ENCODE measurements at places on chromosomes 12 and 14.

GRCh38 chr14:23361320-23361719 is 3.7 kb downstream of the EFS start:
- DNase-seq = no peak

DNA sequence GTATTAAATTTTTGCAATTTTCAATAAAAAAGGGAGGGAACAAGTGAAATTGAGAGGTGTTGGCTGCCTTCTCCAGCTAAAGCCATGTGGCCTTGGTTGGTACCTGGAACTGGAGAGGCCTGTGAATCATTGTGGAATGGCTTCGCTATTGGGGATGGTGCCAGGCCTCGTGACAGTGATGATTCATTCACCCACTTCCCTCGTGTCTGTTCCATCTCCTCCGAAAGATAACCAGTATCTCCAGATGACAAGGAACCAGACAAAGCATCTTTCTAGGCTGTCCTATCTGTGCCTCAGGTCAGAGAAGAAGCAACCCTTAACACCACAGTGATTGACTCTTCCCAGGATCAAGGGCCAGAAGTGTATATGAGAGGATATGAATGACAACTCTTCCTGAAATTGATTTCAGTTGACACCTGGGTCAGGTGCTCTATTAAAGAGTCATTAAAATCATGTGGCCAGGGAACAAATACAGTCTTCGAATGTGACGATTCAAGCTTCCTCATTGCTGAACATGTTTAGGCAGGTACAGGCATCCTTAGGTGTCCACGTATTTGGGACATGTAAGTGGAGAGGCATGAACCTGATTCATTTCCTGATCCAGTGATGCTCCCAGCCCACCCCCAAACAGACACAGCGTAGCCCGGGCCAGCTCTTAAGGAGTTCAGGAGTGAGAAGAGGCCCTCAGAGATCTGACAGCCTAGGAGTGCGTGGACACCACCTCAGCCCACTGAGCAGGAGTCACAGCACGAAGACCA is at the start of gene RNASE7:
TSS of gene RNASE7 (plus strand) at position 687 of the 758 bp plus-strand sequence. CDS start 631 bp downstream, outside the sequence.
- no peak for DNase-seq

GRCh38 chr14:29421156-29421728 is 506.4 kb downstream of the PRKD1 start:
- DNase-seq = no peak

DNA sequence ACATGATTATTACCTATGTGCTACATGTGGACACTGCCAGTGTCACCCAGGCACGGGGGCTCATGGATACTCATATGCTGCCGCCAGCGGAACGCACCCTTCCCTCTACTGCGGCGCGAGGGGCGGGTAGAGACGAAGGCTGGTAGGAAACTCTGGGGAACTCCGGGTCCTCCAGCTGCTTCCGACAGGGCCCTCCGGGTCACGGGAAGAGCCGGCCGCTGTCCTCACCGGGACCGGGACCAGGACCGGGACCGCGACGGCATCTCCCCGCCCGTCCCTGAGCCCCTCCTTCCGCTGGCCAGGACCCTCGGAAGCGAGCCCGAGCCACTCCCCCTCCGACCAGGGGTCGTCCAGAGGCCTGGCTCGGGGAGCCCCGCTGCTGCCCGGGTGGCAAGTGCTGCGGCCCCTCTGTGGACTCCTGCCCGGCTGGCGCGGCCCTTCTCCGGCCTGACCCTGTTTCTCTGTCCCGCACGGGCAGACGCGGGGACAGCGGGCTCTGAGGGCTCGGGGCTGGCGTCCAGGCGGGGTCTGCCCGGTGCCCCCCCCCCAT is 209.6 kb downstream of the ADGRD1 start:
- no peak for DNase-seq

- no peak for DNase-seq
These were observed 35.1 kb downstream of the PARP11 start for GRCh38 chr12:3838076-3838475.

DNA sequence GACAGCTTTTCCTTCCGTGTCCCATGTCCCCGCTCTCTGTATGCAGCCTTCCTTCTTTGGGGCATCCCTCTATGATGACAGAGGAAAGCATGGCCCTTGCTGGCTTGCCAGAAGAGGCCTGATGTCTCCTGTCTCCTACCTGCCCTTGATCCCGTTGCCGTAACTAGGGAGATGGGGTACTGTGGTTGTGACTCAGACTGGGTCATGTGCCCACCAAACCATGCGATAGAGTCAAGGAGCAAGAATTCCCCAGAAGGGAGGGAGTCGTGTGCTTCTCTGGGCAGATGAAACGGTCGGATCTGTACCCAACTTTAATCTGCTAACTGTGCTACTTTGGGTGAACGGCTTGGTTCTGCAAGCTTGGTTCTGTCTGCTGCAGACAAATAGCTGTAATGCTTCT is 99.1 kb upstream of the DYNC1H1 start:
- no peak for DNase-seq

DNA sequence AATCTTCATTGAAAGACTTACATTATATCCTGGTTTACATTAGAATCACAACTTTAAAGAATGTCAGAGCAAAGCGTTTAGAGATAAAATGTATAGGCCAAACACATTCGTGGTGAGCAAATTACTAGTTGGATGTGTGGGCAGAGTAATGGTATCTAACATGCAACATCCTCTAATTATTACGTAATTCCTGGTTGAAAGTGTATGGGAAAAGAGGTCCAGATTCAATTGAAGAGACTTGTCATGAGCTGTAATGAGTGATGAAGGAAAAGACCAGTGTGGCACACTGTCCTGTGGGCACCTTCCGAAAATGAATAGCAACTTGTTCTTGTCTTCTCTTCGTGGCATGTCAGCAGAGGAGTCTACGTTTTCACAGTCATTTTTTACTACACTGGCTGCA is 192.8 kb downstream of the LRIG3 start:
- DNase-seq = no peak

DNA sequence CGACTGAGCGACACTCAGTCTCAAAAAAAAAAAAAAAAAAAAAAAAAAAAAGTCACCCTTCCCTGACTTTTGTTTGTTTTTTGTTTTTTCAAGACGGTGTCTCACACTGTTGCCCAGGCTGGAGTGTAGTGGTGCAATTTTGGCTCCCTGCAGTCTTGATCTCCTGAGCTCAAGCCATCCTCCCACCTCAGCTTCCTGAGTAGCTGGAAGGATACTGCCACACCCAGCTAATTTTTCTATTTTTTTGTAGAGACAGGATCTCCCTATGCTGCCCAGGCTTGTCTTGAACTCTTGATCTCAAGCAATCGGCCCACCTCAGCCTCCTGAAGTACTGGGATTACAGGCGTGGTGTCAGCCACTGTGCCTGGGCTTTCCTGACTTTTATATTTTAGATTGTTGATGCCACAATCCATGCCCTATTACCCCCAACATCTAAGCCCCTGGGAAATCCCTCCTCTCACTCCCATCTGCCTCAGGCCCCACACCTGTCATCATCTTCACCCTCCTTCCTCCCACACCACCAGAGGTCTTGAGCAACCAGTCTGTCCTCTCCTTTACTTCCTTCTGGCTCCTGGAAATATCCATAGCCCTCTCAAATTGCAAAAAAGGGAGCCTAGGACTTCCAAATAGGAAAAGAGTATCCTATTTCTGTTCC is 7.8 kb downstream of the IKZF4 start:
- no peak for DNase-seq

- no peak for DNase-seq
These were observed 163.3 kb downstream of the TMTC3 start for GRCh38 chr12:88305254-88305890.

GRCh38 chr14:84323450-84323849 is 1206.5 kb upstream of the FLRT2 start:
- DNase-seq = no peak

DNA sequence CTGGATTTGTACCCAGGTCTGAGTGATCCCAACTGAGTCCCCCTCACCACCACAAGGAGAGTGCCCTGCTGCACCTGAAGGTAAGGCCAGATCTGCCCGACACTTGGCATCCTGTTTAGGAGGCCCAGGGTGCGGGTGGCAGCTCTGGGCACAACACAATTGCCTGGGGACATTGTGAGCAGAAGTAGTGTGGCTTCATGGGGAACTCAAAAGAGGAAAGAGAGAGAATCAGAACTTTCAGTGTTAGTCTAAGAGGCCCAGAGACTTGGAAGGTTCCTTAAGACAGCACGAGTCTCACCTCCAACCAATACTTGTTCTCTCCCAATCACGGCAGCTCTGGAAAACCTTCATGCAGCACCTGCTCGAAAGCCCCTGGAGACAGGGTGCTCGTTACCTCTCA is 6.6 kb upstream of the SLC8B1 start:
- no peak for DNase-seq

- DNase-seq = no peak
These were observed 1.5 kb downstream of the CHURC1 start for GRCh38 chr14:64915797-64916196.

DNA sequence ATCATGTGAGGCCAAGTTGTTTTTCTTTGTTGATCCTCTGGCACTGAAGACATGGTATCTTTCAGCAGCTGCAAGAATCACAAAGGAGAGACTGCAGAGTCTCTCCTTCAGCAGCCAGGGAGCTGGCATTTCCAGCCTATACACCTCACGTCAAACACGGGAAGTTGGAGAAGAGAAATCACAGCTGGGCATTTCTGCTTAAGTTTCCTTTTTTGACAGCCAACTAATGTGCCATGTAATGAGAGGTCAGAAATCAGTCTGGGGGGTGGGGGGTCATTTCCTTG is 28.3 kb downstream of the PHLDA1 start:
- DNase-seq = no peak

- DNase-seq = no peak
These were observed 10.4 kb downstream of the NGB start for GRCh38 chr14:77260631-77261030.

DNA sequence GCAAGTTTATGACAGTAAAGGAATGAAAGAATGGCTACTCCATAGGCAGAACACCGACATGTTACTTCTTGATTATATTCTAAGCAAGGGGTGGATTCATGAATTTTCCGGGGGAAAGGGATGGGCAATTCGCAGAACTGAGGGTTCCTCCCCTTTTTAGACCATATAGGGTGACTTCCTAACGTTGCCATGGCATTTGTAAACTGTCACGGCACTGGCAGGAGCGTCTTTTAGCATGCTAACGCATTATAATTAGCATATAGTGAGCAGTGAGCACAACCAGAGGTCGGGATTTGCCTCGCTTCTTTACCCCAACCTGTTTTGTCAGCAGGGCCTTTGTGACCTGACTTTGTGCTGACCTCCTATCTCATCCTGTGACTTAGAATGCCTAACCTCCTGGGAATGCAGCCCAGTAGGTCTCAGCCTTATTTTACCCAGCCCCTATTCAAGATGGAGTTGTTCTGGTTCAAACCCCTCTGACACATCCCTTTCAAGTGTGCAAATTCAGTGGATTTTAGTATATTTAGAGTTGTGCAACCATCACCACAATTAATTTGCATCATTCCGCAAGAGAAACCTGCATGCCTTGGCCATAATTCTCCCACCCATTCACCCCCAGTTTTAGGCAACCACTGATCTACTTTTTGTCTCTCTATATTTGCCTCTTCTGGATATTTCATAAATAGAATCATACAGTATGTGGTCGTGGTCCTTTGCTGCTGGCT is 27.4 kb downstream of the PALS1 start:
- no peak for DNase-seq

GRCh38 chr14:72439707-72440106 is 454.2 kb downstream of the DPF3 start:
- no peak for DNase-seq

- DNase-seq = no peak
These were observed 34.7 kb upstream of the YY1 start for GRCh38 chr14:100203962-100204834.

- no peak for DNase-seq
These were observed 398.4 kb upstream of the NOVA1 start for GRCh38 chr14:26996246-26996645.

- DNase-seq = no peak
These were observed 128.0 kb downstream of the KCNA5 start for GRCh38 chr12:5171701-5172100.

DNA sequence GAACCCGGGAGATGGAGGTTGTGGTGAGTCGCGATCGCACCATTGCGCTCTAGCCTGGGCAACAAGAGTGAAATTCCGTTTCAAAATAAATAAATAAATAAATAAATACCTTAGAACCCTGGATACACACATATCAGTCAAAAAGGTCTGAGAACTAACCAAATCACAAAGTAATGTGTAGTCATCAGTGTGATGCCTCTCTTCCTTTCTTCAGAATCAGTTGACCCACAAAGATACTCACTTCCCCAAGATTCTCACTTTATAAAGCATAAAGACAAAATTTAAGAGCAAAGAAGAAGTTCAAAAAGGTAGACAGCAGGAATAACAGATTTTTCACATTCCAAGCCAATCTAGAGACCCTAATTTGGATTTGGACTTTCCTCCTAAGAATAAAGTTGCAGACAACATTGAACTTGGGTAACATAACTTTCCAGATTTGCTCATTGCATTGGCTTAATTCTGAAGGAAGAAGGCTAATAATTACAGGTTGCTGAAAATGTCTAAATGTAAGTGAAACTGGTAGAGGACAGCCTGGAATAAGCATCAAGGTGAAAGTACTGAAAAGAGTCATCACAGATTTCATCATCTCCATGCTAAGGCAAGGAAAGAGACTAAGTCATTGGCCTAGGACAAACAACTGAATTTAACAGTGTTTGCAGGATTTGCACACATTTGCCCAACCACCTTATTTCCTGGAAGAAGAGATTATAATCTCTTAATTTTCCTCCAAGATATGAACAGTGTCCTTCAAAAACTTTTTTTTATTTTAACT is 17.4 kb downstream of the TMED10 start:
- no peak for DNase-seq

DNA sequence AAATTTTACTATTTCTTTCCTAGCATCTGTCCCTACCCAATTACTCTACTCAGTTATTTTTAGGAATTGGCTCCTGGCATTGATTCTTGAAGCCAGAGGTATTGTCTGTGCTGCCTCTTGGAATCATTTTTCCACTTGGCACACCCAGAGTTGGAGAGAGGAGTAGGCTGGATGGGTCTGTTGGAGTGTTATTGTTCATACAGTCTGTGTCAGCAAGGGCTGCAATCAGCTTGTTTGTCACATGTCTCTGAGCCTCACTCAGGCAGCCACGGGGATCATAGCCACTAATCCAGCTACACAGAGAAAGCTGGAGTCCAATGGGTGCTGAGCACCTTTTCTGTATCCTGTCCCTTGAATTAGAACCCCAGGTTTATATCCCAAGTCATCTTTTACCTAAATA is 176.0 kb upstream of the DYRK2 start:
- DNase-seq = no peak

DNA sequence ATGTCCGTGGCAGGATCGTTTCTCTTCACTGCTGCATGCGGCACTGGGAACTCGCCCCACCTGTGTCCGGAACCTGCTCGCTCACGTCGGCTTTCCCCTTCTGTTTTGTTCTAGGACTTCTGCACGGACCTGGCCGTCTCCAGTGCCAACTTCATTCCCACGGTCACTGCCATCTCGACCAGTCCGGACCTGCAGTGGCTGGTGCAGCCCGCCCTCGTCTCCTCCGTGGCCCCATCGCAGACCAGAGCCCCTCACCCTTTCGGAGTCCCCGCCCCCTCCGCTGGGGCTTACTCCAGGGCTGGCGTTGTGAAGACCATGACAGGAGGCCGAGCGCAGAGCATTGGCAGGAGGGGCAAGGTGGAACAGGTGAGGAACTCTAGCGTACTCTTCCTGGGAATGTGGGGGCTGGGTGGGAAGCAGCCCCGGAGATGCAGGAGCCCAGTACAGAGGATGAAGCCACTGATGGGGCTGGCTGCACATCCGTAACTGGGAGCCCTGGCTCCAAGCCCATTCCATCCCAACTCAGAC is 1.2 kb downstream of the FOS start:
- DNase-seq = no peak

GRCh38 chr14:100580316-100581227 is 6.6 kb downstream of the BEGAIN start:
- DNase-seq = no peak

Measured in activated naive CD4-positive, alpha-beta T cell (primary cell).